ENCODE measurements at places on chromosomes 7 and 10. TPM values are rescaled to one million over a fixed set of nuclear protein-coding genes. Genes with fewer than 3 reads are reported as not detected.

DNA sequence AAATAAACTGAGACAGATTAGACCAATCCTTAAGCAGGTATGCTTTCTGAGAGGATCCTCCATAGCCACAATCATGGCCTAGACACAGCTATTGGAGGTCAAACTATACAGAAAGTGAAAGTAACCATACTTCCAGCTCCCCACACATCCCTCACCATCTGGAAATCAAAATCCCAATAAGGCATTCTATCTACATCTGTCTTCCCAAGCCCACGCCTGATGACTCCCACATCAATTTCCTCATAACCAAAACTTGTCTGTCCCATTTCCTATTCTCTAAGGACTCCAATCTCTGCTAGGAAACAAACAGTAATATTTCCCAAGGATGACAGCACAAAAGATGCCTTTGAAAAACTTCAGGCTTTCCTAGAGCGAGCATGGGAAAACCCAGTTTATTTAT lies 247.3 kb upstream of the HPS1 start:
- DNase-seq, result no peak

- peak; percentile 37 for DNase-seq
These were observed 694 bp upstream of the WASL start for GRCh38 chr7:123749537-123749857.

DNA sequence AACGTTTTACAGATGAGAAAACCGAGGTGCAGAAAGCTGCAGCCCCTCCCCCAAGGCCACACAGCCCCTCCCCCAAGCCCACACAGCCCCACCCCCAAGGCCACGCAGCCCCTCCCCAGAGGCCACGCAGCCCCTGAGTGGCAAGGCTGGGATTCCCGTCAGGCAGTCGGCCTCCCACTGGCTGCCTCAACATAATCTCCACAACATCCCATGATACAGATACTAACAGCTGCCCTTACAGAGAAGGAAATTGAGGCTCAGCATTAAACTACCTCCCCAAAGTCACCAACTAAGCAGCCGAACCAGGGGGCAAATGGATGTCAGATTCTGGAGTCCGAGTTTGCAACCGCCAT lies 15.9 kb downstream of the SH3PXD2A start:
- no peak for DNase-seq

DNA sequence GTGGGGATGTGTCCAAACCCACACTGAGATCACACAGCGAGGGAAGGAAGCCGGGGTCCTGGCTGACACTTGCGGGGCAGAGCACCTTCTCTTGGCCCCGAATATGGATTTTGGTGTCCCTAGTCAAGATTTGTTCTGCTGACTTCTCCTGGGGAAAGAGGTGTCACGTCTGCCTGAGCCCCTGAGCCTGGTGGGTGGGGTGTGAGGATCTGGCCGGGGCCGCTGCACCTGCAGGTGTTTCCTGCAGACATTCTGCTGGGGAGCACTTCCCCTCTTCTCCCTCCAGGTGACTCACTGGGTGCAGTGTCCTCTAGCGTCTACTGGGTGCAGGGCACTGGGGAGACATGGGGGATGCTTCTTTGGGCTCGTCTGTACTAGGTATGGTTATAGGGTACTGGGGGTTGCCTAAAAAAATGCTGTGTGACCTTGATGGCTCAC lies 99.2 kb downstream of the GRK5 start:
- peak; percentile 82 for DNase-seq

GRCh38 chr7:29322023-29322712 lies 127.6 kb downstream of the CHN2 start:
- DNase-seq, result no peak

Gene MYPN
- total RNA-seq, result not detected

GRCh38 chr7:25359471-25360059 lies 131.3 kb upstream of the NPVF start:
- DNase-seq, result no peak

Gene KCTD7
- 13.2 TPM for total RNA-seq

Gene CABCOCO1
- not detected for total RNA-seq

Gene SLC29A3
- total RNA-seq, result 2.9 TPM

DNA sequence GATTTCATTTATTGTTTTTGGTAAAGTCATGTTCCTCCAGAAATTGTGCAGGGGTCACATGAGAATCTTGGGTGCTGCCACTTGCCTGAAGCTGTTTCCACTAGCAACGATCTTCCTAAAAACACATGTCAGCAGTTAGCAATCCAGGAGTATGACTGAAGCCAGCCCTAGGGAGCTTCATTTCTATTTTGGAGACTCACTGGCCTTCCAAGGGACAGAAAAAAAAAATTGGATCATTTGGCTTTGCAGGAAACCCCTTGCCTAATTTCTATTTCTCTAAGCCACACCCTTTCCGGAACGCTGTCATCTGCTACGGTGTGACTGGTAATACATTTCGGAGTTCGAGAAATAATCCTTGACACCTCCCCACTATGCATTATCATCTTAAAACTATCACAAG lies 204.7 kb downstream of the TAX1BP1 start:
- no peak for DNase-seq

DNA sequence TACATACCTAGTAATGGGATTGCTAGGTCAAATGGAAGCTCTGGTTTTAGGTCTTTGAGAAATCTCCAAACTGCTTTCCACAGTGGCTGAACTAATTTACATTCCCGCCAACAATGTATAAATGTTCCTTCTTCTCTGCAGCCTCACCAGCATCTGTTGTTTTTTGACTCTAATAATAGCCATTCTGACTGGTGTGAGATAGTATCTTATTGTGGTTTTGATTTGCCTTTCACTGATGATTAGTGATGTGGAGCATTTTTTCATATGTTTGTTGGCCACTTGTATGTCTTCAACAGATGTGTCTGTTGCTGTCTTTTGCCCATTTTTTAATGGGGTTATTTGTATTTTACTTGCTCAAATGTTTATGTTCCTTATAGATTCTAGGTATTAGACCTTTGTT lies 675.5 kb downstream of the SUGCT start:
- DNase-seq, result no peak

Gene SHTN1
- total RNA-seq, result not detected

Gene SEMA3A
- total RNA-seq, result 1.00 TPM

- no peak for DNase-seq
These were observed 31.4 kb downstream of the TCERG1L start for GRCh38 chr10:131280101-131280500.

- DNase-seq, result no peak
These were observed 1101.3 kb downstream of the XPNPEP1 start for GRCh38 chr10:108822026-108822425.

GRCh38 chr7:124031919-124032318 lies 948 bp downstream of the TMEM229A start:
- no peak for DNase-seq

Gene MICALL2
- total RNA-seq, result 2.1 TPM

DNA sequence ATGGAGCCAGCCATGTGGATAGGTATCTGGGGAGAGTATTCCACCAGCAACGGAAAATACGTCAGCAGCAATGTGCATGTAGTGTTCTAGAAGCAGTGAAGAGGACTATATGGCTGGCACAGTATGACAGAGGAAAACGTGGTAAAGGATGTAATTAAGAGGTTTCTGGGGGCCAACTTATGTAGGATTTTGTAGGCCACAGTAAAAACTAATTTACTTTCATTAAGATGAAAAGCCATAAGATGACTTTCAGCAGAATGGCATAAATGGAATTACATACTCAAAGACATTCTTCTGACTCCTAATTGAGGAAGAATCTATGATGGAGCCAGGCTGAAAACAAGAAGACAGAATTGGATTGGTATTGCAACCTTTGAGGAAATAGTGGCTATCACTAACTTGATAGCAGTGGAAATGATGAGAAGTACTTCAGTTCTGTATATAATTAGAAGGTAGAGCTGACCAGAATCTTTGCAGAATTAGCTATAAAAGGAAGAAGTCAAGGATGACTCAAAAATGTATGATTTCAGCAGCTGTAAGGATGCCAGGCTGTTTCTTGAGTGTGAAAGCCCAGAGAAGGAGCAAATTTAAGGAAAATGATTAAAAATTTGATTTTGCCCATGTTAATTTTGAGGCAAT lies 156.7 kb downstream of the MBL2 start:
- DNase-seq, result no peak

- no peak for DNase-seq
These were observed 54.5 kb downstream of the GRB10 start for GRCh38 chr7:50728184-50728583.

Gene PIP
- total RNA-seq, result not detected

Gene IFIT1
- 2.5 TPM for total RNA-seq

Gene MCM10
- total RNA-seq, result 0.08 TPM

GRCh38 chr10:71769279-71769823 lies 4.0 kb downstream of the VSIR start:
- DNase-seq, result no peak

DNA sequence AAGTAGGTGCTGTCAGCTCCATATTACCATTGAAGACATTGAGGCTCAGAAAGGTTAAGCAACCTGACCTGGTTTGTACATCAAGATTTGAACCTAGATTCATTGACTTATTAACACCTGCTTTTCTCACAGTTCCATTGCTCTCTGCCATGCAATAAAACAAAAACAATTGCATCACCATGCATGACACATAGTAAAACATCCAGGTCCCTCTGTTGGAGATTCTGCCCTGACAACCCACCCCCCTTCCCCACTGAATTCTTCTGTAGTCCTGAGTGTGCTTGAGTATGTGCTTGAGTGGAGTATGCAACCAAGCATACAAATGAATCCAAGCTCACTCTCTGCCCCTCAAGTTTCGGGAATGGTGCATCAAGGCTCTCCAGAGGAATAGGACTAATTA lies 6.0 kb upstream of the LMBR1 start:
- DNase-seq, result no peak

DNA sequence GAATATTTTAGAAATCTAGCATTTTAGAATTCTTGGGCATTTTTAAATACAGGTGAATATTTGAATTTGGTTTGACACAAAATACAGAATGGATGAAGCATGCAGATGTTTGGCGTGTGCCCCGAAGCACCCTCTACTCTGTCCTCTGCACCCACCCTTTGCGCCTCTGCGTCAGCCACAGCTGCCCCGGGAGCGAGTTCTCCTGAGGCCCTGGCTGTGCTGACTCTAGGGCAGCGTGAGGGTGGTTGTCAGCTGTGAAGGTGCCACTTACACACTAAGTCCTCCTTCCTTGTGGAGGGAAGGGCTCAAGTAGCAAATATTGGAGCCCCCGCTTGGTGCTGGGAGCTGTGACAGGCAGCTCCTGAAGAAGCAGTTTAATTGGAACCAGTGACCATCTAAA lies 48.4 kb downstream of the DAGLB start:
- DNase-seq, result no peak

DNA sequence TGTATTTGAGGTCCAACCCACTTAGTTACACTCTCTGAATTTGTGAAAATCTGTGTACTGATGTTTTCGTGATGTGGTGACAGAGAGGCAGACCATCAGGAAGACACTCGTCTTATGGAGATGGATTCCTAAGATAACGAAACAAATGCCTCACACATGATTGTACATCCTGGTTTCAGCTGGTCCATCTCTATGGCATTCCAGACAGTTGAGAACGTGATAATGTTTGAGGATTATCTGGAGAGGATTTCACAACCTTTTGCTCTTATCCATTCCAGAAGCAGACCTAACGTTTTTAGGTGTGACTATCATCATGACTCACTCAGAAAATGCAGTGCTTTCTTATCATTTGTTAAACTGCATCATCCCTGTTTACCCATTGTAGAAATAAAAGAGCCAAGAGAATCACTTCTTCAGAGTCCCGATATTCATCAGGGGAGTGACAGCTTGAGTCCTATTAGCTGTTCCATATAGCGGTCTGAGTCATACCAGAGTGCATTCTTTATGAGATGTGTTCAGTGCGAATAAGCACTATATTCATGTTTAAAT lies 74.5 kb downstream of the BMPER start:
- no peak for DNase-seq

Gene RBP3
- total RNA-seq, result not detected

- DNase-seq, result no peak
These were observed 147.1 kb downstream of the RNF216 start for GRCh38 chr7:5634107-5634950.

DNA sequence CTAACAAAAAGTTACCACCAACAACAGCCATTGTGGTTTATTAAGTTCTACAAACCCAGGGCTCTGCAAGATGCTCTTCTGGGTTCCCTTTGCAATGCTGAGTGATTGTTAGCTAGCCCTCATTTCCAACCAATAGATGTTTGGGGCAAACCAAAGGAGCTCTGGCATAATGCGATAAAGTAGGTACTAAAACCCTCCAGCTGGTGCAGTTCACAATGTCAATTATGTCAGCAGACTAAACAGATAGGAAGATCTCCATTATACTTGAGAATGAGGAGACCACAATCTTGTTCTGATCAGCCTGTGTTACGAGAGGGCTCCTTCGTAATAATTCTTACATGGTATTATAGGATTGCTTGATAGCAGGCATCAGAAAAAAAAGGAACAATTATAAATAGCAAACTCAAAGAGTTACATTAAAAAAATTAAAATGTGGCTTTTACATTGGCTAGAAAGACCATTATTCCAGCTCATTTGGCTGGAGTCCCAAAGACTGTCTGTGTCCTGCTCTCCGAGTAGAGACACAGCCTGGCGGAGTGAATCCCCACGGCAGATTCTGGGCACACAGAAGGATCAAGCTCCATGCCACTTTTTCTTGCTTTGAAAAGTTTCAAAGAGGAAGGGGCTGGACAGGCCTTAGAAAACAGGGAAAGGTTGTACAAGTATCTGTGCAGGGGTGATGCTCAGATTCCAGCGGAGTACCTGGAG lies 93.8 kb downstream of the ZRANB1 start:
- DNase-seq, result no peak

GRCh38 chr10:118012952-118013525 lies 33.7 kb downstream of the RAB11FIP2 start:
- DNase-seq, result no peak

Gene ADCY1
- not detected for total RNA-seq

Gene AKAP9
- total RNA-seq, result 61.3 TPM

Gene VWA2
- not detected for total RNA-seq

Gene STX1A
- 20.8 TPM for total RNA-seq

DNA sequence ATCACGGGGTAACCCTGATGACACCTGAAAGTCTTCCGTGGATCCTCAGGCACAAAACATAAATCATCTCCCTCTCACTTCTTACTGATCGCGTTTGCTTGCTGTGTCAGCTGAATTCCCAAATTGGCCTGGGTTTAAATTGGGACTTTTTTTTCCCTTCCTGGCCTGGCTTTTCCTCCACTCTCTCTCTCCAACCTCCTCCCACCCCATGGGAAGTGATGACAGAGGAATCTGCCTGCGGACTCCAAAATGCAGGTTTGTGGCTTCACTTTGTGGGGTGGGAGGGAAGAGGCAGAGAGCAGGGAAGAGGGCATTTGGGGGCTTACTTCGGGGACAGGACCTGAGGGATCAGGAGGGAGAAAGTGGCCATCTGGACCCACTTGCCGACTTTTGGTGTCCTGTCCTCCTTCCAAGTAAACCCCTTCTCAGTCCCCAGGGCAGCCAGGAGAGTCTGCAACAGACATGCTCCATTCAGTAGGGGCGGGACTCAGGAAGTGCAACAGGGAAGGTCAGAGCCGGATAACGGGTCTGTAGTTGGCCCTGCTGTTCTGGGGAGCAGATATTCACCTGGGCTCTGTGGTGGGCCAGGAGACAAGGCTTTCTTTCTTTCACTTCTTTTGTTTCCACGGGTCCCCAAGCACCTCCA lies 172.7 kb downstream of the PLXNA4 start:
- no peak for DNase-seq

GRCh38 chr10:43775384-43775783 lies 126.7 kb upstream of the ZNF32 start:
- no peak for DNase-seq

GRCh38 chr7:2864999-2865670 lies 21.0 kb upstream of the GNA12 start:
- DNase-seq, result peak; percentile 75

Gene LFNG
- total RNA-seq, result 140 TPM
